Caudate nucleus (tissue), 63 donors: ENCODE measurements at places on chromosomes 3 and 15.

DNA sequence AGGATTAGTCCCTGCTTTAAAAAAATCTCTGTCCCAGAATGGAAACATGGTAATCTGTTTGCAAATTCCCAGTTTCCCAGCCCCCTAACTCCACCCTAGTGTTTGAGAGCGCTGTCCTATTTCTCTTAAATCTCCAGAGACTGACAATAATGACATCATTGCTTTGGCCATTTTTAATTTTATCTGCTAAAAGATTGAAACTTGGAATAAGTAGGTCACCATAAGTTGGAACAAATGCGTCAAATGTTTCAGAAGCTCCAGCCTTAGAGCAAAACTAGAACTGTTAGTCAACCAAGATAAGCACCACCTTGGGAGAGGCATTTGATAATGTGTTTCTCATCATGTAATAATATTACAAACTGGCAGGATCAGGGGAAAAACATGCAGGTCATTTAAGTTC, 25.7 kb upstream of the MB21D2 start:
- DNase-seq, result no peak

GRCh38 chr3:14266361-14266760, 87.7 kb downstream of the LSM3 start:
- DNase-seq, result no peak

DNA sequence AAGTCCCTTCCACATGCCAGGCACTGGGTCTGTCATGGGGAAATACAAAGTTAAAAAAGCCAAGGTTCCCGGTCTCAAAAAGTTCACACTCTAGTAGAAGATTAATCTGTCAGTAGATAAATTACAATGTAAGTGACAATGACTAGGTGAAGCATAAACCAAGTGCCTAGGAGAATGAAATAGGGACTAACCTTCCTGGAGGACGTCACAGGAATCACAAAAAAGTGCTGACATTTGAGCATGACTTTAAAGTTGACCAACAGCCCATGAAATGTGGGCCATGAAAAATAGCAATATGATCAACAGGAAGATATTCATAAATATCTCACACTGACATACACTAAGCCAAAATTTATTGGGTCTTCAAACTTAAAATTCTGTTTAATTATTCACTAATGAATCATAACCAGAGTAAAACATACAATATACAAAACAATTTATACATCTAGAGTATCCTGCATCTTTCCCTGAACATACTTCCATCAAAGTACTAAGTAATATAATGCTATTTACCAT, 20.0 kb downstream of the COPS2 start:
- no peak for DNase-seq

DNA sequence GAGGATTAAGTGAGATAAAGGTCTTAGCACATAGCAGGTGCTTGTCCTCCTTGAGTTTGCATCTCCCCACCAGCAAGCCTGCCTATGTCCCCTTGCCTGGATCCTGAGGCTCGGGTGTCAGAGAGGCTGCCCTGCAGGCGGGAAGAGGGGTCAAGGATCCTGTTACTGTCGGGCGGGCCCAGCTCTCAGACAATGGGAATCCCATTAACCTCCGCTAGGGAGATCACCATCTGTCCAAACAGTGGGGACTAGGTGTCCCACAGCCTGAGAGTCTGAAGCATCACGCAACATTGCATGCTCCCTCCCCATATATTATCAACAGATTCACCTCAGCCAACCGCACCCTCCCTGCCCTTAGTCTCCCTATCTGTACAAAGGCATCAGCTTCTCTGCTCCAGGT, 151.4 kb downstream of the FBLN2 start:
- no peak for DNase-seq

DNA sequence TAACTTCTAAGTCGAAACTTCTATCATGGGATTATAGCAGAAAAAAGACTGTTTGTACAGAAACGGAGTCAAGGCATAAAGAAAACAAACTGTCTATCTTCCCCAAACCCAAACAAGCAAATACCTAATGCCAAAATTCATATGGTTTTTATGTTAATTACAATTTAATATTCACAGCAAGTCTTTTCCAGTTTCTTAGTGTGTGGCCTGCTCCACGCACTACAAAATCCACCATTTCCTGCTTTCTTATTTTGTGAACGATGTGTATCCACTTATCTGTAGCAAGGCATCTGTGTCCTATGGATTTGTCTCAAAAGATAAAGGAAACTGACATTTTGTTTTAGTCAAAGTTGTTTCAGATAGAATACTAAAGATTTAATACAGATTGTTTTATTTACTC, 588.0 kb upstream of the CCDC54 start:
- no peak for DNase-seq

GRCh38 chr3:38490281-38491030, 5.7 kb upstream of the EXOG start:
- no peak for DNase-seq

DNA sequence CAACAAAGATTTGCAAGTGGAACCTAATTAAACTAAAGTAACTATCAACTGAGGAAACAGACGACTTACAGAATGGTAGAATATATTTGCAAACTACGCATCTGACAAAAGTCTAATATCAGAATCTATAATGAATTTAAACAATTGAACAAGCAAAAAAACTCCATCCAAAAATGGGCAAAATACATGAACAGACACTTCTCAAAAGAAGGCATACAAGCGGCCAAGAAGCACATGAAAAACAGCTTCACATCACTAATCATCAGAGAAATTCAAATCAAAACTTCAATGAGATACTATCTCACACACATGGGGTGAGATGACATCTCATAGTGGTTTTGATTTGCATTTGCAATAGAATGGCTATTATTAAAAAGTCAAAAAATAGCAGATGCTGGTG, 128.6 kb downstream of the POLR2M start:
- no peak for DNase-seq

- DNase-seq, result no peak
Measured at GRCh38 chr15:67570875-67571647, 28.6 kb downstream of the MAP2K5 start.

GRCh38 chr3:114452937-114453336, 159.1 kb downstream of the TIGIT start:
- DNase-seq, result no peak

DNA sequence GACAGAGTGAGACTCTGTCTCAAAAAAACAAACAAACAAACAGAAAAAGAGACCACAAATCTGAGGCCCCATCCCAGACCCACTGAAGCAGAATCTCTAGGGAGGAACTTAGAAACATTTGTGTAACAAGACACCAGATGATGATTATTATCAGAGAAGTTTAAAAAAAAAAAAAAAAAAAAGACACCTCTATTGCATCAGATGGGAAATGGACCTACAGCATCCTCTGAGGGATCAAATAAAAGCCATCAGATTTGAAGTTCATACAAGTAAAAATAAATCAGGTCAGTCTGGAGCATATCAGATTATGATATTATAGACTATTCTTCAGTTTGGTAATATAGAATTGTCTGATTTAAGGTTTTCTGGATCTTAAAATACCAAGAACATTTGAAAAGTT, 21.9 kb upstream of the LIPC start:
- no peak for DNase-seq

DNA sequence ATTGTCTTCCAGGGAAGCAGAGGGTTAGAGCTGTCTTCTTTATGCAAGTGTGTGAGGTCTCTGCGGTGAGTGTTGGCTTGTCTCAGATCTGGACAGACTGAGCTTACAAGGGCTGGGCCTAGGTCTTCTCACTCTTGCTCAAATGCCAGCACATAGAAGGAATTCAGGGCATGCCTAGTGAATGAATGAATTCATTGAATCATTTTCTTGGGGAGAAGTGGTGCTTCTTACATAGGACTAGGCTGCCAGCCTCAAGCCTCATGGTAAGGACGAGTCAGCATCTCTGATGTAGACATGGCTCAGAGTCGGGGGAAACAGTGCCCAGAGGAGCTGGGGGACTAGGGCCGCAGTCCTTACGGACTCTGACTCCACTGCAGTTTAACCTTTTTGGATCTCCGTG, 17.2 kb downstream of the MKRN2 start:
- DNase-seq, result no peak

DNA sequence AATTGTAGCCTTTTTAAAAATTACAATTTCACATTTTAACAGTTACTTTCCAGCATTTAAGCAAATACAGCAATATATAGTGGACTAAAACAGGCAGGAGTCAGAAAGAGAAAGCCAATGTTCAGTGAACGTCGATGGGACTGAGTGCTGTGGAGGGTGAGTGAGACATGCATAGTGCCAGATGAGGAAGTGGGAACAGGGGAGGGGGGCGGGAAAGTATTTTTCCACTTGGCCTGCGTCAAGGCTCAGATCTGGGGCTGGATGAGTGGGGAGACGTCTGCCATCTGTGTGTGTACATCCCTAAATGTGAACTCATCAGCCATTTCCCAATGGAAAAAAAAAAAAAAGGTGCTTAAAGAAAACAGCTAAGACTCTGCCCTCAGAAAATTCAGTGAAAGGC, 19.2 kb upstream of the RAD18 start:
- no peak for DNase-seq
